Fibroblast of skin of right biceps (primary cell): ENCODE measurements at places on chromosomes 2 and 18.

GRCh38 chr2:174959787-174960186 lies 45.4 kb downstream of the CHN1 start:
- DNase-seq: no peak

GRCh38 chr2:194062401-194062800 lies 1594.6 kb upstream of the SLC39A10 start:
- no peak for DNase-seq

GRCh38 chr18:23200756-23201155 lies 65.5 kb downstream of the CABLES1 start:
- DNase-seq: no peak

GRCh38 chr2:178211943-178212342 lies 17.6 kb downstream of the OSBPL6 start:
- DNase-seq: no peak

- DNase-seq: no peak
These were observed 256.9 kb upstream of the DPP10 start for GRCh38 chr2:114185501-114185900.

DNA sequence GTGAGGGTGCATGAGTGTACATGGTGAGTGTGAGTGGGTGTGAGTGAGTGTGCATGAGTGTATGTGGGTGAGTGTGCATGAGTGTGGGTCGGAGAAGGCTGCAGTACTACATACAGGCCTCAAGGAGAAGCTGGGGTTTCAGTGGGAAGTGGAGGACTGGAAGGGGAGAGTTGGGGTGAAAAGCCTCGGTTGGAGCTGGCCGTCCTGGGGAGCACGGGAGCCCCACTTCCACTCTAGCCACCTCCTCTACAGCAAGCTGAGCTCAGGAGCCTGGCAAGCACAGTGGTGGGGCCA lies 68.7 kb upstream of the HPCAL1 start:
- DNase-seq: no peak

DNA sequence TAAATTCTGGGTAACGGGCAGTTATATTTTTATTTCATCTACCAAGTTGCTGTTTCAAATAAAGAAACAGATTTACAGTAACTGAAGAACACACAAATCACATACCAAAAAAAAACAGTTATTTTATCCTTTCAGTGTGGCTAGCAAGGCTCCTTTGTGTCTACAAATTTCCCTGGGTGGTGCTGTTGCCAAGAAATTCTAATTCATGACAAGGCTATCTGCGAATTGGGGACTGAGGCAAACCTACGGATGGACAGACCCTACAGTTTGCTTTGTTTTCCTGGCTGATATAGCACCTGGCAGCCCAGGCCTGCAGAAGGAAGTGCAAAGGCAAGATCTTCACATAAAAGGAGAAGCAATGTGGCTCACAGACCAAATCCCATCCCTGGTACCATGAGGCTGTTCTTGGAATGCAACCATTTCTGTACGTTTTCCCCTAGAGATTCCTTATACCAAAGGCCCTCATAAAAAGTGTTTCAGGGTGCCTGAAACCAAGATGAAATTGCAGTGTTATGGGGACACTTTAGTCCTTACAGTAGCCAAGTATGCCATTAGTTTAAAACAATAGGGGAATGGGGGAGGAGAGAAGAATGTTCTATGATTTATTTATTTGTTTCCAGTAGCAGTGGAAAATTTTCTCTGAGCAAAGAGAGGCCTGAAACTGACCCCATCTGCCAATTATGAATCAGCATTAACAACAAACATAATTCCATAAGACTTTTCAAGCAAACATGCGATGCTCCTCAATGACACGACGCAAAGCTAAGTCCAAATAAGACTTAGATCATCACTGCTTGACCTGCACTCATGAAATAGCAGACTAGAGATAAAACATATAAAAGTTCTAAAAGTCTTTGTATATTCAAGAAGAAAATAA lies 4.3 kb downstream of the KLF7 start:
- DNase-seq: peak; percentile 61

DNA sequence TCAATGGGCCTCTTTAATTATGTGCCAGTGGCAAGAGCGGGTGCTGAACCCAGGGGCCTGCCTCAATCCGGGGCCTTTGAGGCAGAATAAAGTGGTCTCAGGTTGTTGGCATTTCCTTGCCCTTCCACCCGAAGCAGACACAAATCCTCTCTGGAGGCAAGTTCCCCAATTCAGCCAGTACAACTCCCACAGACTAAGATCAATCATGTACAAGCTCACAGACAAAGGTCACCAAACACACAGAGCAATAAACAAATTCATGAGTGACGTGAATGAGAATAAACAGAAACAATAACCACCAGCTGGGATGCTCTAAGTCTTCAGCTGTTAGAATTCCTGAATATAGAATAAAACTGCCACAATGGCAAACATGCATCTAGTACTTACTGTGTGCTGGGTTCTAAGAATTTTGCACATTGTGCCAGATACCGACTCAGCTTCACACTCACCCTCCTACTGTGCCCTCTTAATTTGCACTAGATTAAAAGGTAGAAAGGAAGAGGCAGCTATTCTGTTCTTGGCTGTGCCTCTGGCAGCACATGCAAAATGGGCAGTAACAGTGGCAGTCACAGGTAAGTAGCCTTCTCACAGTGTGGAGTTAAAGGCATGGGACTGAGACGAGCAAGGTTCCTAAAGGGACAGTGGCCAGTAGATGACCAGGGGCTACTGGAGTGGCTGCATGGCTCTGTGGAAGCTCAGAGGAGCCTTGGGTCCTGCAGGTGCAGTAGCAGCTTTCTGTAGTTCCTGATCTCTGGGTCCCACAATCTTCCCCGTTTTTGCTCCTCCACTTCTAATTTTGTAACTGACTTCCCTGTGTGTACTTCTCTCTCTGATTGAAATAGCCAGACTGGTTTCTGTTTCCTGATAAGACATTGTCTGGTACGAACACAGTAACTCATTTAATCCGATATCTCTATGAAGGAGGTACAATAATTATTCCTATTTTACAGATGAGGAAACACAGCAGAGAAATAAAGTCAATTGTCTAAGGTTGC lies 34.6 kb upstream of the IL1B start:
- DNase-seq: no peak

GRCh38 chr2:239259173-239259572 lies 141.6 kb downstream of the HDAC4 start:
- no peak for DNase-seq

GRCh38 chr2:231951452-231952035 lies 10.0 kb upstream of the DIS3L2 start:
- DNase-seq: no peak

DNA sequence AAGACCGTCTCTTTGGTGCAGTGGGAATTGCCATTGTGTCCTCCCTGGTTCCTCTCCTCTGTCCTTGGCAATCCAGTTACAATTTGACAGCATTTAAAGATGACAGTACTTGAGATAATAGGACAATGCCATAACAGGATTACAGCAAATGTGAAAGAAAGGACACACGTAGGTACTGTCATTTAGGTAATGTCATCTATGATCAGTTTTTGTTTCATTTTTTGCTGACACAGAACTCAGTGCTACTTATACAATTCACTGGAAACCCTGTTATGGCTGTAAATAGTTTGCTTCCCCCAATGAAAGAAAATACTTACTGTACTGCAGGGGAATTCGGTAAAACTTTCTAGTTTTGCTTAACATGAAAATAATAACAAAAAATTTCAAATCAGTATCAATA lies 65.2 kb downstream of the BCL11A start:
- no peak for DNase-seq

DNA sequence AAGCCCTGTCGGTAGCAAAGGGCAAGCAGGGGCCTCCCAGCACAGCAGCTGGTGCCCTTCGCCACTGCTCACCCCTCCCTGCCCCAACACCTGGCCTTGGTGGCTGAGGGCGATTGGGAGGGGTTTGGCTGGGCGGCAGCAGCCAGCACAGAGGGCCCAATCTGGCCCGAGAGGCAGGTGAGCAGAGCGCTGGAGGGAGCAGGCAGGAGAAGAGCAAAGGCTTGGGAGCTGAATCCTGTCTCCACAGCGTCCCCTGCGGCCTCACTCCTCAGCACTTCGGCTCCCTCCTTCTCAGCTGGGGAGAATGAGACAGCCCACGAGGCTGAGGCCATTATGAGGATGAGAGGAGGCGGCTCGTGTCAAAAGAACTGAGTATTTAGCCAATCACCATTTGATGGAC lies 74.9 kb upstream of the TAF1B start:
- no peak for DNase-seq

DNA sequence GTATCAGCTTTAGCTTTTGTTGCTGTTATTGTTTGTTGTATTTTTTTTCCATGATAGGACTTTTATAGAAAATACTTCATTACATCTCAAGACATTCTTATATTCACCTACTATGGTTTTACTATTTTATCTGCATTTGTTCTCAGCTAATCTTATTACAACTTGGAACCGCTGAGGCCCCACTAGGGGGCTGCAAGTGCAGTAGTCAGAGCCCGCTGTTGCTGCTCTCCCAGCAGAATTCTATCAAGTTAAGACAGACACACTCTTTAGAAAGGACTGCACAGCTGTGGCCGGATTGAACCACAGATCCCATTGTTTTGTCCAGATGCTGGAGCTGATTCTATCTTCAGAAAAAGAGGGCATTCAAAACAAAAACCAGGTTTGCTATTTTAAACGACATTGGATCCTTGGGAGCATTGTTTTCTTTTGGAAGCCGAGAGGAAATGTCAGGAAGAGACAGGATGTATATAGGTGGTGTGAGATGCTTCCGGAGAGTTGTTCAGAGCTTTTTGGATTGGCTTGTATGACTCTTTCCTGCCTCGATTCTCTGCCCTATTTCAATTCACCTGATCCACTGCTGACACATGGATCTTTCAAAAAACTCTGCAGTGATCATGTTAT lies 105.7 kb upstream of the GAREM1 start:
- peak; percentile 11 for DNase-seq

- no peak for DNase-seq
These were observed 121.9 kb downstream of the CABLES1 start for GRCh38 chr18:23257137-23257536.

GRCh38 chr18:8011361-8011760 lies 444.2 kb downstream of the PTPRM start:
- DNase-seq: no peak

GRCh38 chr18:74921057-74921820 lies 287.7 kb downstream of the PTGR3 start:
- DNase-seq: no peak

GRCh38 chr2:241673797-241674725 lies 12.6 kb downstream of the DTYMK start:
- no peak for DNase-seq

DNA sequence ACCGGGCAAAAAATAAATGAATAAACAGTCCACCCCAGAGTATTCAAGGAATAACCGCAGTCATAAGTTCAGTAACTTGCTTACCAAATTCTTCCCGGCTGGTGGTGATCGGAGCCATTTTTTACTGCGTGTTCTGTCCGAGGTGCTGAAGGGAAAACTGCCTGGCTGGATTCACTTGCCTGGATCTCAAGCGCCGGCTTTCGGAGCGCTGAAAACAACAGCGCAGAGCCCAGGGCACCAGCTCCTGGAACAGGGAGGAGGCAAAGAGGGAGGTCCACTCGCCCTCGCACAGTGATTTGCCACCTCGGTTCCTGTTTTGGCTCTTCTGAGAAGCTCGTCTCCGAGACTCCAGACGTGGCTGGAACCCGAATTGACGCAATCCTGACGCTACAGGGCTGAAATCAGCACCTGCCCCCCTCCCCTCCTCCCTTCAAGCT lies at the start of gene SYT4:
SYT4 (minus strand) TSS at position 327 of the 437 bp plus-strand sequence; CDS start at position 118, 209 bp downstream.
- DNase-seq: peak; percentile 31
